ENCODE measurements at places on chromosomes 13 and 19. TPM values are rescaled to one million over a fixed set of nuclear protein-coding genes. Genes with fewer than 3 reads are reported as not detected.

GRCh38 chr19:42207767-42208271, 9.7 kb downstream of the DEDD2 start:
- no peak for DNase-seq

DNA sequence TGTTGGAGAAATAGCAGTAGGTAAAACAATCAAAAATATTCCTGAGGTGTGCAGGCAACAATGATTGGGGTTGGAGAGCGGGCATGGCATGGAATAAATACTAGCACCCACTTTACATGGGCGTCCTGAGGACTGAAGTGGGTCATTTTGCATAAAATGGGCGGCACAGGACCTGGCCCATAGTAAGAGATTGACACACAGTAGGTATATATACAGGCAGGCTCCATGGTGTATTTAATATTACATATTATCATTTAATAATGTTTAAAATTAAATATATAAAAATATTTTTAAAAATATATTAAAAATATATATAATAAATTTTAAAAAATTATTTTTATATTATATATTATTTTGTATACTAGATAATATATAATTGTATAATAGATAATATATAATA, 48.3 kb downstream of the CRYL1 start:
- no peak for DNase-seq

- no peak for DNase-seq
These were observed 1684.2 kb upstream of the SLC10A2 start for GRCh38 chr13:104750377-104750776.

The TLE2 gene
- total RNA-seq, result 66.5 TPM

The PSG11 gene
- not detected for total RNA-seq

GRCh38 chr13:108987517-108987916, 358.1 kb downstream of the MYO16 start:
- DNase-seq, result no peak

DNA sequence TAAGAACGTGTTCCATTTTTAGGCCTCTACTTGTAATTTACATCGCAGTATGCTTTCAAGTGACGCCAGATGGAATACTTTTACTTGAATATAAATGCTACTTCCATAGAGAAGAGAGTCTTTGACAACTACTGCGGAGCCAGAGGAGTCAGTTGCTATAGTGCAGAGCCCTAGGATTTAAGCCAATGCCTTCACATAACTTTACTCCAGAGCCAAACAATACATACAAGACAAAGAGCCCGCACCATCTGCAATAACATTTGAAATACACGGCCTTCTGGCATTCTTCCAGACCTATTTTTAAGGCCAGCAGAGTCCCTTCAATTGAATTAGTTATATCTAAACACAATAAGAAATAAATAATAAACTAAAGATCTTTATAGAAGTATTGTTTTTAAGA, 59.4 kb downstream of the XPO4 start:
- no peak for DNase-seq

GRCh38 chr19:28294395-28294794, 918.6 kb downstream of the UQCRFS1 start:
- no peak for DNase-seq

DNA sequence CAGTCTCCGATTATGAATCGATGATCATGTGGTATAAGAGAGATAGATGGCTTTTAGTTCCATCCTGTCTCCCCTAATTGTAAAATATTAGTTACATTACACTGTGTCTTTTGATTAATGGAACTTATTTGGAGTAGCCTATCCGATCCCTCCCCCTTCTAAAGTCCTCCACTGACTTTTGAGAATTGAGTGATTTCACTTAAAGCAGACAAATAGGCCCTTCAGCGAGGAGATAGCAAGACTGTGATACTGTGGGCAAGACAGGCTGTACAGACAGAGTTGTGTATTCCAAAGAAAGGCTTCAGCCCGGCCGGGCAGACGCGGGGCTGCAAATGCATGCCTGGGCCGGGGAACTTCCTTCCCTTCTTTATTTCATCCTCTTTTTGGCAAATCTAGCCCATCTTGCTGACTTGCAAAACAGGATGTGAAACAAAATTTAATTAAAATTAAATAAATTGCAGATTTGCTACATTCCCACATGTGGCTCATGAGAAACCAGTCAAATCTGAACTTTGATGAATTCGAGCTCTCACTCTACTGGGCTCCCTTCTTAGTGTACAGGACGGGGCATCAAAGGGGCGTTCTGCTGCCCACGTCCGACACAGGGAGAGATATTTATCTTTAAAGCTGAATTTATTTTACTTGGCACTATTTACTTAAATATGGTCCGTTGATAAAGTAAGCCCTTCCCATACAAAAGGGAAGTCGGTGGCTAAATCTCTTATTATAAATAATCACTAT, 314.8 kb downstream of the ZNF536 start:
- DNase-seq, result peak; percentile 4

The CEACAM3 gene
- not detected for total RNA-seq

GRCh38 chr13:97286317-97287046, 64.3 kb downstream of the MBNL2 start:
- no peak for DNase-seq

The RFX1 gene
- 1.6 TPM for total RNA-seq

GRCh38 chr13:100179276-100179675, 90.4 kb downstream of the PCCA start:
- DNase-seq, result no peak

DNA sequence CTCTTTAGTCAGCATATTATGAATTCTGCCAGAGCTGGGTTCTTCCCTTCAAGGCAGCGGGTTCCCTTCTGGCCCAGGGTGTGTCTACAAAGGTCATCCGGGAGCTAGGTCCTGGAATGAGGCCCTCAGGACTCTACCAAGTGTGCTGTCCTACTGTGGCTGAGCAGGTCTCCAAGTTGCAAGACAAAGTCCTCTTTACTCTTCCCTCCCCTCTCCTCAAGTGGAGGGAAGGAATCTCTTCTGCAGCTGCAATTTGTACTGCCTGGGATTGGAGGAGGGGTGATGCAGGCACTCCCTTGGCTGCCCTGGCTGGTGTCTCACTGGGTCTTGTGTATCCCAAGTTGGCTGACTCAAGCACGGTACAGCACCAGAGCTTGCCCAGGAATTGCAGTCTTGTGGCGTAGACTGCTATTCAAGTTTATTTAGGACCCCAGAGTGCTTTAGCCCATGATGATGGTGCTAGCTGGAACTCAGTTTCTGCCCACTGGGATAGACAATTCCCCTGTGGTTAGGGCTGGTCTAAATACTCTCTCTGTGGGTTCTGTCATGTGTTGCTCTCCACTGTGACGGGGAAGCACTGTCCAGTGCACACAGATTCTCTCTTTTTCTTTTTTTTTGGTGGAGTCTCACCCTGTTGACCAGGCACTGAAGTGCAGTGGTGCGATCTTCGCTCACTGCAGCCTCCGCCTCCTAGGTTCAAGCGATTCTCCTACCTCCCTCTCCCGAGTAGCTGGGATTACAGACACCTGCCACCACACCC, 28.5 kb downstream of the RFC3 start:
- no peak for DNase-seq

DNA sequence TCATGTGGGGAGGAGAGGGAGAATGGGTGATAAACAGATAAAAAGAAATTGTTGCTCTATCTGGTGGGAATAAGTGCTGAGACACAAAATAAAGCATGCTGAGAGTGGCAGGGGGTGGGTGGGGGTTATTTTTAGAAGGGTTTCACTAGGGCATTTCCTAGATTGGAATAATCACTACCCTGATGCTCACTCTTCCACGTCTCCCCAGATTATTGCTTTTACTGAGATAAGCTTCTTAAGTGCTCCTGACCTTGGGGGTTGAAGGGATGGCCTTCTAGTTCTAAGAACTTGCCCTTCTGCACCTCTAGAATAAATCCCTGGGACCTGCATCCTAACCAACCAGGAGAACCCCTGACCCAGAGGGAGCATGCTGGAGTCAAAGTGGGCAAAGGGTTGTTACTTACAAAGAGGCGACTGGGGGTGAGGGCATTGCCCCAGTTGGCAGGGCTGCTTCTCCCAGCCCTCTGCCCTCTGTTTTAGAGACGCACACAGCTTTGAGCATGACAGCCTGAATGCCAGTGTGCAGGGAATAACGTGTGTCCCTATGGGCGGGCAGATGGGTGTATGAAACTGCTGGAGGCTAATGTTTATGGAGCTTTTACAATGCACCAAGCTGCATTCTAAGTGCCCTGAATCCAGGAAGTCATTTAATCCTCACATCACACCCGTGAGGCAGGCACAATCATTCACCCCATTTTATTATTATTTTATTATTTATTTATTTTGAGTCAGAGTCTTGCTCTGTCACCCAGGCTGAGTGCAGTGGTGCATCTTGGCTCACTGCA, 743 bp downstream of the RDH8 start:
- DNase-seq, result no peak

GRCh38 chr13:102799426-102800144, 666 bp downstream of the BIVM start:
- DNase-seq, result peak; percentile 69

The PCID2 gene
- 44.1 TPM for total RNA-seq

The EPS8L1 gene
- total RNA-seq, result not detected

DNA sequence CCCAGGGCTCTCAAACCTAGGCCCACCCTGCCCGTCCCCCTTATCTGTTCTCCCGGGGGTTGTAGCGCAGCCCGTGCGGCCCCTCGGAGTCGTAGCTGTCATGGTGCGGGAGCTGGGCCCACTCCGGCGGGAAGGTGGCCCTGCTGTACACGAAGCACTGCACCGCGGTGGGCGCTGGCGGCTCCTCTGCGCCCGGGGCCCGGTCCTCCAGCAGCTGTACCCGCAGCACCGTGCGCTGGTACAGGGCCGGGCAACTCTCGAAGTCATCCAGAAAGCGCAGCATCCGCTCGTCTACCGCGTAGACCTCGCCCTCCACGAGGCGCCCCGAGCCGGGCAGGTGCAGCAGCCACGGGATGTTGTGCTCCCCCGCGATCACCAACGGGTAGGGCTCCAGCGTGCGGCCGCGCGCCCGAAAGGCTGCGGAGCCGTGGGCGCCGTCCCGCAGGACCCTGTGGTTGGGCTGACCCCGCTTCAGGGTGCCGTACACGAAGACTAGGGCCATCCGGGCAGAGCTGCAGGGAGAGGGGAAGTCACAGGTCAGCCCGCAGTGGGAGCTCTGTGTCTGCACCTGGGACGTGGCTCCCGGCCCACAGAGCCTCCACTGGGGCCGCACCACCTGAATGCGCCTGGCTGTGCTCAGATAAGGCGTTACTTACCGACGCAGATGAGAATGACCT, 56.4 kb downstream of the GGACT start:
- DNase-seq, result peak; percentile 52

DNA sequence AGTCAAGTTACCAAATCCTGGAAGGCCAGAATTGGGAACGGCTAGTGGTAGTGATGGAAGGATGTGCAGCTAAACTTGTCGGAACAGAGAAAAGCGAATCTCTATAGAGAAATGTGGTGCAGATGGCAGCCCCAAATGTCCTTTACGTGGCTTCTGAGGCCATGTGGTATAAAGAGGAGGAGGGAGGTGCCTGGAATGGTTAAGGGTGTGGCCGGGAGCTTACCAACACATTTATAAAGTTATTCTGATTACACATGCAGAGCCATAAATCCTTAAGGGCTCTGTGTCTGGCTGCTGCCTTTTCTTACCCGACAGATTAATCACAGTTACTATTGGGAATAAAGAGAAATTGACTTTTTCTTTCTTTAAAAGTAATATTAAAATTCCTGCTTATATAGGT, 190.1 kb downstream of the OXGR1 start:
- DNase-seq, result no peak

The SULT2A1 gene
- not detected for total RNA-seq

- no peak for DNase-seq
These were observed 13.0 kb upstream of the SIGLEC11 start for GRCh38 chr19:49973987-49974386.

GRCh38 chr13:76886005-76886291, 257 bp downstream of the KCTD12 start:
- no peak for DNase-seq
